ENCODE measurements at places on chromosomes 3 and 15.
A peak's percentile ranks its signal among the peaks of the same experiment; 100 is the strongest.

DNA sequence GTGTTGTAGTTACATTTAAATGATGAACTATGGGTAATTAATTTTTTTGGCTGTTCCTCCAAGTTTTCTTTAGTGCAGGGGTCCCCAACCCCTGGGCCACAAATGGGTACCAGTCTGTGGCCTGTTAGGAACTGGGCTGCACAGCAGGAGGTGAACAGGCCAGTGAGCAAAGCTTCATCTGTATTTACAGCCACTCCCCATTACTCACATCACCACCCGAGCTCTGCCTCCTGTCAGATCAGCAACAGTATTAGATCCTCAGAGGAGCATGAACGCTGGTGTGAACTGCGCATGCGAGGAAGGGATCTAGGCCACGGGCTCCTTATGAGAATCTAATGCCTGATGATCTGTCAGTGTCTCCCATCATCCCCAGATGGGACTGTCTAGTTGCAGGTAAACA, 75.9 kb upstream of the RPL35A start:
- DNase-seq, result no peak

- no peak for DNase-seq
Measured at GRCh38 chr3:25854635-25855034, 64.7 kb downstream of the OXSM start.

DNA sequence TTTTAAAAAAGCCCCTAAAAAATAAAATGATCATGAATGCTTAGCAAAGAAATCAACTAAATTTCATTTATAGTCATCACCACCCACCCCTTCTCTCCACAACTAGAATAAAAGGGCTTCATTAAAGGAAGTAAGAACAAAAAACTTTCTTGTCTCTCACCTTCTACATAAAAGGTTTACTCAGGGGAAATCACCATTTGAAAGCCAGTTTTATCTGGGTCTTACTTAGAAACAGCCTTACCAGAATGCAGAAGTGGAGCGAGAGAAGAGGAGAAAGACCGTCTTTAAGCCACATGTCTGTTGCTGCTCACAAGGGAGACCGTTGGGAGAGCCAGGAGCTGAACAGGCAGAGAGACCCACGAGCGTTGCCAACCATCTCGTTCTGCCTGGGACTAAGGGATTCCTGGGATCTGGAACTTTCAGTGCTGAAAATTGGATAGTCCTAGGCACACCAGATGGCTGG, 350.1 kb upstream of the PROK2 start:
- no peak for DNase-seq

DNA sequence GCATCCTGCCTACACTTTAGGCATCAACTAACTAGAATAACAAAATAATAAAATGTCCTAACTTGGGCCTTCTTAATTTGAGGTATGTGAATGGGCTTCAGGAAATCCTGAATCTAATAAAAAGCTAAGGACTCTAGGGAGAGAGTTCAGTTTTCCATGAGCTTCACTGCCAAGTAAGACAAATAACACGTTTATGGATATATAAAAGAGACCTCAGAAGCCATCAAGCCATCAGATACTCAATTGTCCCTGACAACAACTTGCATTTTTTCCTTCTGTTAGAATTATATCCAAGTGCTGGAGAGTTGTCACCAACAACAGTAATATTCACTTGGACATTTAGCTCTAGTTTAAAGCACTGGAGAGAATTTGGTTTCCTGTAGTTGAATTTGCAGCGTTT, 102.4 kb upstream of the IGSF10 start:
- DNase-seq, result no peak

DNA sequence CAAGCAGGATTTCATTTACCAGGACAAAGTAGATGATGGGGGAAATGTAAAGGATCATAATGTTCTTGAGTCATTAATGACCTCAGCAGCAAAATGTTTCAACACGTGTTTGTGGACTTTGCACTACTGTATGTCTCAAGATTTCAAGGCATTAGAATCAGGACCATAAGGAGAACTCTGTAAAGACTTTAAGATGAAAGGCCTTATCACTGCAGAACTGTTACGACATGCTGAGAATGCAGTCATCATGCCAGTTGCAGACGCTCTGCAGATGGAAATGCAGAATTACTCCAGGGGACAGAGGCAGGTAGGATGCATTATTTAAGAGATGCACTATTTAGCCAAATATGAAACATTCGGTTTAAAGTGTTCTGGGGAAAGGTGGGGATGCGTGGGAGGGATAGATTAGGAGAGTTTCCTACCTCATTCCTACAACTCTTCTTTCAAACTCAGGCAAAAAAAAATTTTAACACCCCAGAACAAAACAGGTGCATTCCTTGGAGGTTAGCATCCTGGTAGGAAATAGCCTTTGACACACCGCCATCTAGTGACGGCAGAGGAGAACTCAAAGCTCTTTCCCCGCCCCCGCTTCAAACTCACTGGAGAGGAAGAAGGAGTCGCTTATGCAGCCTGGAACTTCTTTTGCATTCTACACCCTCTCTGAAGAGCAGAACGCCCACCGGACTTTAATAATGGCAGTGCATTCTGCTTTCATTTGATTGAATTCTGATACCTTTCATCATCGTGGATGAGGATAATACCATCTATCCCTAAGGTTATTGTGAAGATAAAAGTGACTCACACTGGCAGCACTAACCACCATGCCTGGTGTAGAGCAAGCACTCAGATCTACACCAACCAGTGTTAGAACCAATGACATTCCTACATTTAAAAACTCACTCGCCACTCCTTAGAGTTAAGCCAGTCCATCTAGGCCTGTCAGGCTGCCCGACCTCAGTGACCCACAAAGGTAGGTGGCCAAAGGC, 43.1 kb upstream of the TOPAZ1 start:
- peak; percentile 41 for DNase-seq

GRCh38 chr15:27358751-27359434, 387.9 kb downstream of the GABRG3 start:
- no peak for DNase-seq

- no peak for DNase-seq
Measured at GRCh38 chr3:176824811-176825210, 372.5 kb downstream of the TBL1XR1 start.

DNA sequence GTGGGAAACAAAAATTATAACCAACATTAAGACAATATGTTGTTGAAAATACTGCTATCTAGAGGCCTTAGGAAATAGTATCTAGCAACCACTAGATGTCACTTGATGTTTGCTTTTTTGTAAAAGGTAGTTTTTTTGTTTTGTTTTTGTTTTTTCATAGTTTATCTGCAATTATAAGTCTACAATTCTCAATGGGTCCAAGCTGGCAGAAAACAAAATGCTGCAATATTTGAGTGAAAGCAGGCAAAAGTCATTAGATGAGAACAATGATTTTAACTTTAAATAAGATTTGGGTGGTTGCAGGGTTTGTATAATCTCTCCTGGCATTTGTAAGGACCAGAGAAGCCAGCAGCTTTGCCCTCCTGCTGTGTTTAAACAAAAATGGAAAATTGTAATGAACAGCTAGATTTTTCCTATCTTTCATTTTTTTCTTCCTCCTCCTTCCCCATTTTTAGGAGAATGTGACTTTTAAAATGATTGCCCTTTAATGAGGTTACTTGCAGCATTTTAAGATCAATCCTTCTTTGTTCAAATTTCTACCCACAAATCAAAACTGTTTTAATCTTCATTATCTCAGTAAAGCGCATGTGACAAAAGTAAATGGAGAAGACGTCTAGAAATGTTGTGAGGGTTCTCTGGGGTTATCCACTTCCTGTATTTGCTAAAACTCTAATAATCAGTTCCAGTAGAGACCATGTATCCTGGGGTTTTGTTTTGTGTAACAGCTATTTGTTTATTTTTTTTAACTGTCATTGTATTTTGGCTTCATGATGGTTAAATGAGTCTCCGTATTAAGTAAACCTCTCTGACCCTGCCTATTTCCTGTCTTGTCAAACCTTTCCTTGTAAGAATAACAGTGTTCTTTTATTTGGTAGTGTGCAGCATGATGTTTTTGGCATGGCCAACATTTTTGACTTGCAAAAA, 27.3 kb downstream of the DUT start:
- DNase-seq, result no peak

DNA sequence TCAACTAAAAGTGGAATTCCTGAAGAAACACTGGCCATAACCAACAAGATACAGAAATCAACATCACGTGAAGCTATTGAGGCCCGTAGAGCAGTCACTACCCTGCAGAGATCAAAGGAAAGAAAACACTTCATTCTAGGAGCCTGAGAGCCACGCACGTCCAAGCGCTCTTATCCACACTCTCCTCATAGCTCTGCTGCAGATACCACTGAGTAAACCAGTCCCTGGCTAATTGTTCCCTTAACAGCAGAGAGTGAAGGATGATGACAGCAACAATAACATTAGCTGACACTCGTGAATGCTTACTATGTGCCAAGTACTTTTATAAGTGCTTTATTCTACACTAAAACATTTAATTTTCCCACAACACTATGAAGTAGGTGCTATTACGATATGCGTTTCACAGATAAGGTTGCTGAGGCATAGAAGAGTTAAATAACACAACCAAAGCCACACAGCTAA, 271.0 kb upstream of the GADL1 start:
- DNase-seq, result no peak

DNA sequence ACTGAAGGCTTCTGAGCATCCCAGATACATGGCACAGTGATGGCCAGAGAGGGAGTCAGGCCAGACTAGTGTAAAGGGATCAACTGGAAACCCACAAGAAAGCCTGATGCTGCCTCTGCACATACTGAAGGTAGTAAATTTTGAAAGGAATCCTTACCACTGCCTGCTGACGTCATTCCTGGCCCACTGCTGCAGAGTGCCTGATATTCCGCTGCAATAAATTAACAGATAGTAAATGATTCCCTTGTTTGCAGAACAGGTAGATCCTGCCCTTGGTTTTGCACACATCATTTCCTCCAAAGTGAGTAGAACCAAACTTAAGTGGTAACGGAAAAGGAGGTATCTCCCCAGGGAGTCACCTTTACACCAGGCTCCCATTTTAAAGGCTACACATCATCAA, 146.7 kb downstream of the FBN1 start:
- no peak for DNase-seq

DNA sequence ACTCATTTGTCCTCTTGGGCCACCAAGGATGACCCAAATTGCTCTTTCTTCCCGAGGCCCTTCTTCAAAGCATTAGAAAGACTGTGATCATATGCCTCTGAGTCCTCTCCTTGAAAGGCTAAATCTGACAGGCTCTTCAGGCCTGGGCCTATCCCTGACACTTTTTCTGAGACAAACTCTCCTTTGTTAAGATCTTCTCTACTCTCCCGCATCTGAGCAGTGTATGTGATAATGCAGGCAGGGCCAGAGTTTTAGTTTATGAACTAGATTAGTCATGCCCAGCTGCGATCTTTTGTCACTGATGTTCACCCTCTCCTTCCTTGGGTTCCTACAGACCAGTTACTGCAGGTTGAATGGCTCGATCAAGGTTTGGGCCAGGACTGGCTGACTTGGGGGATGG, 39.2 kb downstream of the MASP1 start:
- no peak for DNase-seq

GRCh38 chr3:87121856-87122255, 105.3 kb upstream of the CHMP2B start:
- no peak for DNase-seq

GRCh38 chr3:12758025-12758781, 856 bp downstream of the TMEM40 start:
- DNase-seq, result no peak

- DNase-seq, result peak; percentile 80
Measured at GRCh38 chr3:48548729-48549705, 7.6 kb downstream of the PFKFB4 start.

GRCh38 chr15:34514251-34514670, 69.2 kb downstream of the GOLGA8B start:
- no peak for DNase-seq

DNA sequence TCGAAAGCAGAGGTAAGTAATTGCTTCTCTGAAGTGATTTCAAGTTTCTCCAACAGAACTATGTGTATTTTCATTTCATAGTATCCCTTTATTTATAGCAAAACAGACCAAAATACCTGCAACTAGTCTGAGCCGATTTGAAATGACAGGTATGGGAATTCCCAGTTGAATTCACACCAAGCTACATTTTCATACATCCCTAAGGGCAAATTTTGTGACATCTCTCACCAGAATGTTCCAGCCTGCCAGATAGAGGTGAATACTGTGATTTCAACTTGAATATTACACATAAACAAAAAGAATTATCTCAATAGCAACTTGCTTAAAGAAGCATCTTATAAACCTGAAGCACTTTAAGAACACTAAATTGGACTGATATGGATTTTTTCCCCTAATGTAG, 235.7 kb downstream of the SLC9A9 start:
- no peak for DNase-seq

- DNase-seq, result no peak
Measured at GRCh38 chr3:51306093-51306492, 79.0 kb upstream of the MANF start.

GRCh38 chr15:40333922-40334492, 6.7 kb downstream of the CCDC9B start:
- no peak for DNase-seq

DNA sequence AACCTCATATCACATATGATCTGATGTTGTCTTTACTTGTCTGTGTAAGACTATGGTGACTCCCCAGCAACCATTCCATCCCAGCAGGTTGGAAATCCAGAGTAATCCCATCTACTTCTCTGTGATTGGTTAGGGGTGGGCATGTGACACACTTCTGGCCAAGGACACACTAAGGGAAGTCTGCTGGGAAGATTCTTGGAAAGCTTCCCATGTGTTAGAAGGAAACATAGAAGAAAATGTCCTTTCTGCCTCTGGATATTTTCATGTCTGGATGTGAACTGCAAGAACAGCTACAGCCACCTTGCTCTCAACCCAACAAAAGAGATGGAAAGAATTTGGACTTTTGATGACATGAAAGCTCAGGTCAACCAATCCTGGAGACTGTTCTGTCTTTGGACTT, 2.6 kb upstream of the UBE2Q2 start:
- no peak for DNase-seq

- DNase-seq, result no peak
Measured at GRCh38 chr3:140914384-140914945, 27.2 kb upstream of the SLC25A36 start.

GRCh38 chr3:26752466-26752865, 129.9 kb downstream of the LRRC3B start:
- DNase-seq, result no peak

DNA sequence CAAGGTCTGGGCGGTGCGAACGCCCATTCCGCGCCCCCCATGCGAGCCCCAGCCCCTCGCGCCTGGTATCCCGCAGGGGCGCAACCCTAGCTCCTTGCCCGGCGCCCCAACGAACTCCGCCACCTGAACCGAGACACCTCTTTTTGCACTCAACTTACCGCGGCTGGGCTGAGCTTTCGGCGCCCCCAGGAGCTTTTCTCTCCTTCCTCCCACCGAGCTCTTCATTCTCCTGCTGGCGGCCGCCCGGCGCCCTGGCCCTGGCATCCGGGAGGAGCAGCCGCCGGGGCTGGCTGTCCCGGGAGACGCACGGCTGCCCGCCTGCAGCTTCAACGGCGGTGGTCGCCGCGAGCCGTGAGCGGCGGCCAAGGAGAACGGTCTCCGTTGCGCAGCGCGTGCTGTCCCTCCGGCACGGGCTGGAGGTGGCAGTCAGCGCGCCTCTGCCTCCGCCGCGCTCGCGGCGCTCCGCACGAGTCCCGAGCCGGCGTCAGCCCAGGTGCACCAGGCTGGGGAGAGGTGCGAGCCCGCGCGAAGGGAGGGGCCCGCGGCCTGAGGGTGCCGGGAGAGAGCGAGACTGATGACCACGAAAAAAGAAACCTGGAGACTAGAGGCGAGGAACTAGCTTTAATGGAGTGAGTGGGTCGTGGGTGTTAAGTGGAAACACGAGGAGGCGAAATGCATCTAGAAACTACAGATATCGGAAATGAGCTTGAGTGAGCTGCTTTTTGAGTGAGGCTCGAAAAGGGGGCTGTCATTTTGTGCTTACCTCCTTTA, 621.5 kb upstream of the ZNF385D start:
- DNase-seq, result no peak

GRCh38 chr3:66738625-66739365, 238.0 kb upstream of the LRIG1 start:
- DNase-seq, result no peak

- no peak for DNase-seq
Measured at GRCh38 chr3:37605572-37606153, 256.0 kb upstream of the CTDSPL start.

Measured in stimulated activated CD8-positive, alpha-beta memory T cell treated with anti-CD3 and anti-CD28 coated beads, Interleukin-15, amount 100 ng/mL, for 1 hour (primary cell).